ENCODE measurements at places on chromosomes 4 and X. TPM values are rescaled to one million over a fixed set of nuclear protein-coding genes. Genes with fewer than 3 reads are reported as not detected.

Gene HNRNPH2
- 44.2 TPM for total RNA-seq

Gene ANK2
- total RNA-seq = 82.8 TPM

Gene TDO2
- total RNA-seq = not detected

GRCh38 chr4:84264652-84265051, 234.4 kb downstream of the NKX6-1 start:
- no peaks in the 10 kb centered on the region for H3K36me3 ChIP-seq
- DNase-seq = no peak
- no peaks in the 10 kb centered on the region for H3K4me1 ChIP-seq
- no peak overlapping the region for H3K4me3 ChIP-seq
- no peaks in the 10 kb centered on the region for H3K27me3 ChIP-seq

- no peak overlapping the region for H3K4me3 ChIP-seq
- no peaks in the 10 kb centered on the region for H3K27me3 ChIP-seq
- DNase-seq = no peak
- no peak overlapping the region for H3K27ac ChIP-seq
- no peaks in the 10 kb centered on the region for H3K4me1 ChIP-seq
- H3K36me3 ChIP-seq = no peaks in the 10 kb centered on the region
These were observed 49.5 kb downstream of the USP53 start for GRCh38 chr4:119261986-119262385.

Data from gastrocnemius medialis (tissue), 4 donors.